Effector CD8-positive, alpha-beta T cell (primary cell): ENCODE measurements at places on chromosomes 11 and 22.
A peak's percentile ranks its signal among the peaks of the same experiment; 100 is the strongest.

DNA sequence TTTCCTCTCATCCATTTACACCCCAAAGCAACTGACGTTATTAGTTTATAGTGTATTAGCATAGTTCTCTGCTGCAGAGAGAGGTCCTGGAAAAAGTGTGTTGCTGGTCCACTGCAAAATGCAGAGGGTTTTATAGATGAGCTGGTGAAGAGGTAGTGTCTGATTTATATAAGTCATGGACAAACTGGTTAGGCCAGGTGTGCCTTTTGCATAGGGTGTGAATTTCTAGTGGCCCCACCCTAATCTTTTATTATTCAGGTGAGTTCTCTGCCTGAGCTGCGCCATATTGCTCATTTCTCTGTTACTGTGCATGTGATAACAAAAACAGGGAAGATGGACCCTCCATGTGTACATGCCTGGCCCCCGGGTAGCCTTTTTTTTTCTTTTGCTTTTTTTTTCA is 43.1 kb upstream of the TRIM77 start:
- no peak for DNase-seq

- DNase-seq, result no peak
Measured at GRCh38 chr11:34654483-34655334, 33.8 kb downstream of the EHF start.

GRCh38 chr11:64713016-64713707 is 9.8 kb downstream of the NRXN2 start:
- no peak for DNase-seq

GRCh38 chr11:3849297-3849874 is 6.1 kb upstream of the STIM1 start:
- peak; percentile 17 for DNase-seq

- no peak for DNase-seq
Measured at GRCh38 chr11:114612686-114613085, 17.1 kb upstream of the NXPE4 start.

- no peak for DNase-seq
Measured at GRCh38 chr11:41989823-41990380, 530.5 kb upstream of the LRRC4C start.

DNA sequence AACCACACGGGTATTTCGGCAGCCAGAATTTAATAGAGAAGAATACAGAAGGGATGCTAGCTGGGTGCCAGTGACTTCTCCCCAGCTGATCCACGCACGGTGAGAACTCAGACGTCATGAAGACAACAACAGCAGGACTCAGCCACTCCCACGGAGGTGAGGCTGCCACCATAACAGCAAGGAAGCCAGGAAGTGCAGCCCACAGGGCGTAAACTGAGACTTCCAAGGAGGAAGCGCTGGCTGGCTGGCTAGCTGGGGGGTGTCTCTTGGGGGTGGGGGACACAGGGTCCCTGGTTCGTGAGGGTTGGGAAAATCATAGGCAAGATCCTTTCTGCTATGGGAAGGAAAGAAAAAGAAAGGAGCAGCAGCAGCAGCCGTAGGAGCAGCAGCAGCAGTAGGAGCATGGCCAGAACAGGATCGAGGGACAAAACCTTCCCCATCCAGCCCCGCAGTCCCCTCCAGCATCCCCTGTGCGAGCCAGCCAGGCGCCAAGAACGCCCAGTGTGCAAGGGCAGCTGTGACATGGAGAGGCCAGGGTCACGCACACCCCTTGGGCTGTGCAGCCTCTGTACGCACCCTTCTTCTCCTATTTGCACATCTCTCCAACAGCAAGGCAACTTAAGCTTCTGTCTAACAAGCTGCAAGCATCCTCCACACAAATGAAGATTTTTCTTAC is 49.6 kb upstream of the SHANK2 start:
- DNase-seq, result no peak

DNA sequence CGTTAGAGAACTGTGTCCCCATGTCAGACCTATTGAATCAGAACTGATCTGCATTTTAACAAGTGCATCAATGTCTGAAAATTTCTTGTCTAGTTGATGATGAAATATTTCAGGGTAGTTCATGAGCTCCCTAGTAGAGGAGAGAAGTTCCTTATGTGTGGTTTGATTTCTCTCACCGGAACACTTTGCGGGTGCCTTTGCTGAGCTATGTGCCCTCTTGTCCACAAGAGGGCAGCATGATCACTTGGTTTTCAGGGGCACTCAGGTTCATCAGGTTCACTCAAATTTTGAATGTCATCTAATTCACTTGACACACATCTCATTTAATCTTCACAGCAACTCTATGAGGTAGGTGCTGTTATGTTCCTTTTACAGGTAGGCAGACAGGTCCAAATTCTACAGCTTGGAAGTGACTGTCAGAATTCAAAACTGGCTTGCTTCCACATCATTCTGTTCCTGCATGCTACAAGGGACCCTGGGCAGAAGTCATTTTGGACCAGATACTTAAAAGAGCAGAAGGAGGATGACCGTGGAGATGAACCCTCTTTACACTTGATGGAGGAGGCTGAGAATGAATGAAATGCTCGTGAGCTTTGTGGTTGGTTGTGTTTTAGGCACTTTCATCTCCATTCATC is 55.6 kb downstream of the P4HA3 start:
- DNase-seq, result peak; percentile 24

- DNase-seq, result no peak
Measured at GRCh38 chr11:104093426-104094280, 57.2 kb downstream of the DDI1 start.

DNA sequence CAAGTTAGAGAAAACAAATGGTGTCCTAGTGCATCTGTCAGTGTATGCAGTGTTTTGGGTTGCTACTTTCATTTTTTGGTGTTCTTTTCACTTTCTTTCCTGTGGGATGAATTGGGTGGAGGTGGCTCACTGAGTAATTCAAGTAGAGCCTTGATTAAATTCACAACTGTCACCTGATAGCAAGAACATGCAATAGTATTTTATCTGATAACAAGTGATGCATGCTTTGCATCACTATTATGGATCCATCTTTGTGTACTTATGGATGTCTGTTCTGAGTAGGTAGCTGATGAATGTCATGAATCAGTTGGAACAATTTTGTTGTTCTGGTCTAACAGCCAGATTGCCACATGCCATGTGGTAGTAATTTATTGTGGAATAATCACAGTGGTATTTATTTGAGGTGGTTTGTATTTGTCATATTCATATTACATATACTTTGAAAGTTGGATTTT is 87.5 kb downstream of the DDX10 start:
- DNase-seq, result no peak

- no peak for DNase-seq
Measured at GRCh38 chr11:132459736-132460135, 1072.6 kb downstream of the OPCML start.

GRCh38 chr11:73715541-73715940 is 45.3 kb downstream of the RAB6A start:
- no peak for DNase-seq

GRCh38 chr11:96942855-96943254 is 553.0 kb downstream of the JRKL start:
- no peak for DNase-seq

GRCh38 chr11:30496935-30497334 is 89.2 kb downstream of the MPPED2 start:
- DNase-seq, result no peak

DNA sequence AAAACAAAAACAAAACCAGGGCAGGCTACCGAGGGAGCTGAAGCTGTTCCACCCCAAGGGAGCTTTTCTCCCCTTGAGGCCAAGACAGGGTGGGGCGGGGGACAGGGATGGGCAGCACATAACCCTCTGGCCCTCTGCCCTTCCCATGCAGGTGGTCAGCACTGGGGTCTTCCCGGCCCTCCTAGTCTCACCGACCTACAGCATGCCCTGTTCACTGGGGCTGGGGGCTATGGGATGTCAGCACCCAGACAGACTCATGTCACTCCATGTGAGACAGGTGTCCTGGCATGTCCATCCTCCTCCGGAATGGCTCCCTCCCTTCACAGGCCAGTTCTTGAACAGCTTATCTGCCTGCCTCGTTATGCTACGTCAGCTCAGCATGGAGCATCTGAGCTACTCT is 51.7 kb downstream of the DSCAML1 start:
- DNase-seq, result no peak

DNA sequence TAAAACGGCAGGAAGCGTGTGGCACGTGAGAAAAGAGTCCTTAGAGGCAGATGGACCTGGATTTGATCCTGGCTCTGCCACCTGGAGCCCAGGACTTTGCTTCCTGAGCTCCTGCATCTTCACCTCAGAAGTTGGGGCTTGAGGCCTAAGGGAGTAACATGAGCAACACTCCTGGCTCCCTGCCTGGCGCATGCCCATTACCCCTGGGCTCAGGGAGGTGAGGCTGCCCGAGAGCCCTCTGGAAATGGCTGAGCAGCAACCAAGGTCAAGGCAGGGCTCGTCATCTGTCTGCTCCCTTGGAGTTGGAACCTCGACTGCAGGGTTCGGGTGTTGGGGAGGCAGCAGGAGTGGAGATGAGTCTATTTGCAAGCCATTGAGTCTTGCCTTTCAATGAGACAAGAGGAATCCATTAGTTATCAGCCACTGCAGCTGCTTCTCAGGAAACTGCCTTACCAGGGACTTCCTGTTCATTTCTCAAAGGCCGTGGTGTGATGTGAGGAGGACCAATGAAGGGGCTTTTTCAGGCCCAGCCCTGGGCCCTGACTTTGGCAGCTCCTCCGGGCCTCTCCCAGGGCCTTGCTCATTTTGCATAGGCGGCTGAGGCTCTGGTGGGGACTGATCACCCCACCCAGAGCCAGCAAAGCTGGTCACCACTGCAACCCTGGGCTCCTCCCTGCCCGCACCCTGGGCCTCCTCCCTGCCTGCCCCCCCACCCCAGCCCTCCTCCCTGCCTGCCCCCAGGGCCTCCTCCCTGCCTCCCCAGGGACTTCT is 6.4 kb downstream of the FADS2 start:
- DNase-seq, result no peak

GRCh38 chr11:1388763-1389102 is 1.0 kb upstream of the BRSK2 start:
- DNase-seq, result no peak

DNA sequence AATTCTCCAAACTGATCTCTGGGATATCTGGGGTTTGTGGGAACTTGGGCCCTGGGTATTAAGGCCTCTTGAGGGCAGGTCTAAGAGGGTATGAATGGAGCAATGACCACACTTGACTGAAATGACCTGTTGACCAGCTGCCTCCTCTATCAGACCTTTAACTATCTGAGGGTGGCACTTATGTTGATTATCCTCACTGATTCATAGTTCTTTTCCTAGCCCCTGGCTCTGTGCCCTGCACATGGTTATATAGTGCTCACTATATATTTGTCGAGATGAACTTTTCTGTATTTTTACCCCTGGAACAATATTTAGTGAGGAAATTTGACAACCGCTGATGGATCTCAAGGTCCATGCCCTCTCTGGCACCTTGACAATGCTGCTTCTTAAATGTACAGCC is 305.5 kb upstream of the PLET1 start:
- DNase-seq, result no peak

DNA sequence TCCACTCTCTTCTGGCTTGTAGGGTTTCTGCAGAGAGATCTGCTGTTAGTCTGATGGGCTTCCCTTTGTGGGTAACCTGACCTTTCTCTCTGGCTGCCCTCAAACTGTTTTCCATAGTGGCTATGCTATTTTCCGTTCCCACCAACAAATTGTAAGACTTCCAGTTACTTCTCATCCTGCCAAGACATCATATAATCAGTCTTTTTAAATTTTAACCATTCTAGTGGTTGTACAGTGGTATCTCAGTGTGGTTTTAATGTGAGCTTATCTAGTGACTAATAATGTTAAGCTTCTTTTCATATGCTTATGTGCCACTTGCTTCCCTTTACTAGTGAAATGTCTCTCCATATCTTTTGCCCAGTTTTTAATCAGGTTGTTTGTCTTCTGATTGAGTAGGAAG is 13.6 kb upstream of the TRIM29 start:
- DNase-seq, result no peak

- DNase-seq, result no peak
Measured at GRCh38 chr11:66459138-66459778, 7.4 kb upstream of the PELI3 start.

DNA sequence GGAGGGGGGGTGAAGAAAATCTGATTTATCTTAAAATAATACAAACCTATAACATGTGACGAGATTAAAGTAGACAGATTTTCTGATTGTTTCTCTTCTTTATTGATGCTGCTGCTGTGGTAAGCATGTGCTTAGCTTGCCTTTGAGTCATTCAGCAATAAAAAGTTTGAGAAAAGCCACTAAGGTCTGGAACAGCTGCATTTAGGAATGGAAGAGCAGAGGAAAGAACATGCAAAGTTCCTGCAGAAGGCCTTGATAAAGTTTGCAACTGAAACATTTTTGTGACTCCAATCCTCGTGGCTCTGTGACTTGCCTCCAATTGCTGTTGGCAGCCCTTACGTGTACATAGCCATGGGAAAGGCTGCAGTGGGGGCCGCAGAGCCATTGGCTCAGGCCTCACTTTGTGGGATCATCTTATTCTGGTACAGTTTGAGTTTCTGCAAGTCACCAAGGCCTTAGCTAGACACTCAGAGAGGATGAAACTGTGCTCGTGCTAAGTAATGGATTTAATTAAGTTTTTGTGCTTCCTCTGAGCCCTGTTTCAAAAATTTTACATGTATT is 370.2 kb downstream of the AASDHPPT start:
- no peak for DNase-seq
